ENCODE measurements at places on chromosomes 12 and 14. TPM values are rescaled to one million over a fixed set of nuclear protein-coding genes. Genes with fewer than 3 reads are reported as not detected.

Gene CMKLR1
- polyA plus RNA-seq = 0.10 TPM

Gene ING4
- 61.0 TPM for polyA plus RNA-seq

Gene LMNTD1
- 0.76 TPM for polyA plus RNA-seq

Gene TRPV4
- polyA plus RNA-seq = 13.4 TPM

Gene CREBL2
- 25.6 TPM for polyA plus RNA-seq

Gene B3GNT4
- polyA plus RNA-seq = not detected

Gene CPNE6
- polyA plus RNA-seq = not detected

Gene TMEM132C
- not detected for polyA plus RNA-seq

Gene NRIP2
- polyA plus RNA-seq = not detected

Gene COX8C
- not detected for polyA plus RNA-seq

Gene RNU4-1
- polyA plus RNA-seq = not detected

Gene SIX1
- polyA plus RNA-seq = 3.2 TPM

Gene HCAR2
- not detected for polyA plus RNA-seq

GRCh38 chr14:104157016-104157928 is 18.9 kb downstream of the KIF26A start:
- no peak for DNase-seq

GRCh38 chr12:12007001-12007712 is 63.6 kb upstream of the BCL2L14 start:
- DNase-seq = no peak

DNA sequence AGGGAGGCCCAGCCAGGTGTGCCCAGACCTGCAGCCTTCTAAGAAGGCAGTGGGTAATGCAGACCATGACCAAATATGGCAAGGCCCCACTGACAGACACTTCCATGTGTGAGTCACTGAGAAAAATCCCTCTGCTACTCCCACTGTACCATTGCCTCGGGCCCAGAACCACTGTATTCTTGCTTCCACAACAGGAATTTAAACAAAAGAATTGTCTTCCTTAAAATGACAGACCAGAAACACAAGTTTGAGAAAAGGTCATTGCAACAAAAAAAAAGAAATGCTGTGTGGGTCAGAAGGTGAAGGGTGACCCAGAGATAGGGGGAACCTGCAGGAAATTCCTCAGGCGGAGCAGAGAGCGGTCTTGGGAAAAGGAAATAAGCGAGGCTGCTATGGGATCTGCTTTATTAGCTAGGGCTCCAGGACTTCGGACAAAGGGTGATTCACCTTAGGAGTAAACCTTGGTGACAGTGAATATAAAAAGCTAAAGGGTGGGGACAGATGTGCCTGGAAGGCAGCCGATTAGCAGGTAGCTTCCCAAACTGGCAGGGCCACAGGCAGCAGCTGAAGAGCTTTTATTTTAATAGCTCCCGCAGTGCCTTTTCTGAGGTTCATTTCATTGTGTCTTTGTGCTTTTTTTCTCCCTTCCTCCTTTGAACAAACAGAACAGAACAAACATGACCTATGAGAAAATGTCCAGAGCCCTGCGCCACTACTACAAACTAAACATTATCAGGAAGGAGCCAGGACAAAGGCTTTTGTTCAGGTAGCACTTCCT is 185.3 kb upstream of the BCL2L14 start:
- peak; percentile 23 for DNase-seq

DNA sequence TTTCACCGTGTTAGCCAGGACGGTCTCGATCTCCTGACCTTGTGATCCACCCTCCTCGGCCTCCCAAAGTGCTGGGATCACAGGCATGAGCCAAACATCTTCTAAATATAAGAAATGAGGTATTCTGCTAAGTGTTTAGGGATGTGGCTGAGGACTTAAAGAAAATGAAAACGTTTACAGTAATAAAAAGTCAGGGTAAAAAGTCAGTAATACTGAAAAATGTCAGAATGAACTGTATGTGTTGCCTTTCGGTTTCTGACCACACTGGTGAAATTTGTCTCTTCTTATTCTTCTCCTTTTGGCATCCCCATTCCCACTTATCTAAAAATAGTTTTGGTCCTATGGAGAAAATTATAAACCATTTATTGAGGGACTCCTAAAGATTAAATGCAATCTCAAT is 20.5 kb downstream of the TMEM116 start:
- no peak for DNase-seq

GRCh38 chr14:89029961-89030694 is 205.7 kb downstream of the TTC8 start:
- no peak for DNase-seq

DNA sequence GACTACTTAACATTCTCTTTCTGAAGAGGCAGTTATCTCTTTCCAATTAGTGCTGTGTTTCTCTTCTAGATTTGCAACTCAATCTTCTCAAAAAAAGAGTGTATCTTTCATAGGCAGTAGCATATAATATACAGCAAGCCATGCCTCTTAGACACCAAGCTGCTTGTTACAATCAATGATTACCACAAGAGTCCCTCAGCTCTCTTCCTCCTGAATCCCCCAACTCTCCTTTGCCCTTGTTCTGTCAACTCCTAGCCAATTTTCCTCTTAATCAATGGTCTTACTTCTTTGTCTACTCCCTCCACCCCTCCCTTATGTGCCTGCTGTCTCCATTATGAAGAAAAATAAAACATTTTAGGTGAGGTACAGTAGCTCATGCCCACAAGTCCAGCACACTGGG is 2.6 kb downstream of the TMTC1 start:
- DNase-seq = no peak

- DNase-seq = no peak
Observed at GRCh38 chr14:92986254-92987147, 63.6 kb downstream of the CHGA start.

- DNase-seq = no peak
Observed at GRCh38 chr12:69343885-69344612, 4.1 kb upstream of the LYZ start.

DNA sequence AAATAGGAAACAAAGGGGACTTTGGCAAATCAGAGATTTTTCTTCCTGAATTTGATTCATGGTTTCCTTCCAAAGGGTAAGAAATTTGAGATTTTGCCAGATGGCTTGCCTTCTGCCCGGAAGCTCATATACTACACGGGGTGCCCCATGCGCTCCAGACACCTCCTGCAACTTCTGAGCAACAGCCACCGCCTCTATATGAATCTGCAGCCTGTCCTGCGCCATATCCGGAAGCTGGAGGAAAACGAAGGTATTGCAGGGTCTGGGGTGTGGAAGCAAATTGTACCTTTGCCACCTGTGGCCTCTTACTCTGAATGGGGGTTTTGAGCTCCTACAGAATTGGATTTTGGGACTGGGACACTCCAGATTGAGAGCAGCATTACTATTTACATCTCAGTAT is 63.5 kb downstream of the FRMD6 start:
- no peak for DNase-seq

GRCh38 chr14:52473557-52473956 is 78.7 kb downstream of the TXNDC16 start:
- DNase-seq = no peak

- no peak for DNase-seq
Observed at GRCh38 chr14:102164965-102165364, 25.3 kb downstream of the WDR20 start.

DNA sequence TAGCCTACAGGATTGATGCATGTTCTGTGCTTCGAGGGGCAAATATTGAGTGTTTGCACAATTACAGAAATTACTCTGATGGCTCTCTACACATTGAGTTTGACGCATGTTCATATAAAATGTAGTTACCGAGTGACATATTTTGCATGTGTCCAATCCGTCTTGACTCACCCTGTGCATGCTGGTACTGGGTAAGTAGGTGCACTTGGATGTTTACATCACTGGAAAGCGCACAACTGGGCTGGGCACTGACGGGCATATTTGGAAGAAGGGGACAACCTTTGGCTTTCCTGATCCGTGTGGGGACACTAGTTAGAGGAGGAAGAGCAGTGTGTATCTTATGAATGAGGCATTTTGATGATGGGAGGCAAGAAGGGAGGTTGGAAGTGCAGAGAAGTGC is 4.9 kb upstream of the KRT6A start:
- no peak for DNase-seq

DNA sequence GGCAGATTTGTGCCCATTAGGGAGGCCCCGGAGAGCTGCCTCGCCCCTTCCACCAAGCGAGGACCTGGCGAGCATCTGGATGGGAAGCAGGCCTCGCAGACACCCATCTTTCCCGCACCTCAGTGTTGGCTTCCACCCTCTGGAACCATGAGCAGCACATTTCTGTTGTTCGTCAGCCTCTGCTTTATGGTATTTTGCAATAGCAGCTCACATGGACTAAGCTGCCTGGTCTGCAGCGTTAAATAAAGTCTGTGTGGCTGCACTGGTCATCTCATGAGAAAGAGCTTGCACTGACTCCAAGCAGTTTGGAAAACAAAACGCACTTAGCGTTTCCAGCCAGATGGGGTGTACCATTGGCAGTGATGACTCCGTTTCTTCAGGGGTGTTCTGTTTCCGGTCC is 75.8 kb downstream of the GLT1D1 start:
- no peak for DNase-seq

- no peak for DNase-seq
Observed at GRCh38 chr14:25017562-25017961, 32.4 kb downstream of the STXBP6 start.

GRCh38 chr14:101780390-101780789 is 18.9 kb downstream of the PPP2R5C start:
- no peak for DNase-seq

DNA sequence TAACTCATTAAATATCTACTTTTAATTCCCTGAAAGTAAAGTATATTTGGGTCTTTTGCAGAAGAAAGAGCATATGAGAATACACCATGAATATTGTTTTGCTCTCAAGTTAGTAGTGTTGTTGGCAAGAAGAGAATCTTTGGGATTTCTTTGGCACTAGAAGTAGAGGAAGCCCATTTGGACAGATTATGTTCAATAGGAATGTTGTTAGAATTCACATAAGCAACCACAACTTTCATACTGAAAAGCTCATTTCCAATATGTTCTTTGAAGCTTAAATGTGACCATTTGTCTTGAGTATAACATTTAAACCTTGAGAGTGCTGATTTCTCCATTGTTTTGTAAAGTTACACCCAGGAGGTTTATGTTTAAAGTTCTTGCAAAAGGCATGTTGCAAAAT is 37.6 kb downstream of the PLEKHG7 start:
- DNase-seq = no peak

DNA sequence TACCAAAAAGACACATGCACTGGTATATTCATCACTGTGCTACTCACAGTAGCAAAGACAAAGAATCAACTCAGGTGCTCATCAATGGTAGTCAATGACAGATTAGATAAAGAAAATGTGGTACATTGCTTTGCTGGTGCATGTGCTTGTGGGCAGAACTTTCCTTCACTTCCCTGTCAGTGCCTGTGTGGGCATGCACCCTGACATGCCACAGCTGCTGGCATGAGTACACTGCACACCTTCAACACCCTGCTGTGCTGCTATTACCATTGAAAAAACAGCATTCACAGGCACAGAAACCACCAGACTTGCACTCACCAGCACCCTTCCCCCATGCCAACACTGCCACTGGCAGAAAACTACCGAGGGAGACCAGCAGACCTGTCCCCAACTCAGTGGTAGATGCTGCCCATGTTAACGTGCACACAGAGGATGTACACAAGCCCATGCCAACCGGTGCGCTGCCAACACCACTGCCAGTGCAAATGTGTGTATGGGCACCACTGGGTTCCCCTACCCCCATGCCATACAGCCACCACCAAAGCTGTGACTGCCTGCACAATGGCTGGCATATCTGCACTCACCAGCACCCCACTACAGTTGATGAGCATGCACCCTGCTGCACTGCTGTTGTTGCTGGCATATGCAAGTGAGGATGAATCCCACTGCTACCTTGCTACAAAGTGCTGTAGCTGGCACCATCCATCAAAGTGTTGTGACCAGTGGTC is 57.4 kb downstream of the APOBEC1 start:
- no peak for DNase-seq

- no peak for DNase-seq
Observed at GRCh38 chr12:95513599-95513998, 37.7 kb downstream of the USP44 start.

DNA sequence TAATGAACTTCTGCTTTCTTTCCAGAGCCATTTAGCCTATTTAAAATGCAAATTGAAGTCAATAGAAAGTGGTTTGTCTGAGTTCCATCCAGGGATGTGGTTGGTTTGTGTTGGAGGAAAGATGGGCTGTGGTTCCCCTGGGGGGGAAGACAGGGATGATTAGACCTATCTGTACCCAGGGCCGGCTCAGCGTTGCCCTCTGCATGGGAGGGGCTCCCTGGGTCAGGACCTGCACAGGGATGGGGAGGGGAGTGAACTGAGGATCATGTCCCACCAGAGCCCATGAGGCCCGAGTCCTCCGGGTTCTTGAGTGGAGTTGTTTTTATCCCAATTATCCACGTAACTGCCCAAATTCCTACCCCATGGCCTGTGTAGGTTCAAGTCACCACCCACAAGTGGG is 76.9 kb upstream of the SFSWAP start:
- DNase-seq = no peak

DNA sequence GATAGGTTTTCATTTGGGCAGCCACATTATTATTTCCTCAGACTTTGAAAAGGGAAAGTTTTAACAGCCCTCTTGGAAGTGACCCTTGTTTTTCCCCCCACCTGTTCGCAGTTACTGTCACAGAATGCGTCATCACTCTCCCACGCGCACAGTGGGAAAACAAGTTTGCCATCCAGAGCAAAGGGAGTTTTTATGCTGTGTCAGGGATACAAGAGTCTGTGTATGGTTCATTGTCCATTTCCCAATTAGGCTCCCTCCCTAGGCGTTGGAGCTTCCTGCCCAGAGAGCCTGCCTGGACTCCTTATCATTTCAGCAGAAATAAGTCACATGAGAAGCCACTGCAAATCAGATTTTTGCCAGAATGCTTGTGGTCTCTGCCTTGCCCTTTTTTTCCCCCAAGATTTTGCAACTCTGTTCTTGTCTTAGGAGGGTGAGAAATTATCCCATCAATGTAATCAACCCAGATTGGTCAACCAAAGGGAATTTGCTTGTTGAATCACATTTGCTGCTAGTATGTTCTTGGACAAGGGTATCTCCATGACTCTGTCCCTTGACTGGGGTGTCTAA is 104.1 kb downstream of the IGF1 start:
- no peak for DNase-seq

GRCh38 chr14:102728501-102728900 is 48.7 kb upstream of the TRAF3 start:
- DNase-seq = no peak

DNA sequence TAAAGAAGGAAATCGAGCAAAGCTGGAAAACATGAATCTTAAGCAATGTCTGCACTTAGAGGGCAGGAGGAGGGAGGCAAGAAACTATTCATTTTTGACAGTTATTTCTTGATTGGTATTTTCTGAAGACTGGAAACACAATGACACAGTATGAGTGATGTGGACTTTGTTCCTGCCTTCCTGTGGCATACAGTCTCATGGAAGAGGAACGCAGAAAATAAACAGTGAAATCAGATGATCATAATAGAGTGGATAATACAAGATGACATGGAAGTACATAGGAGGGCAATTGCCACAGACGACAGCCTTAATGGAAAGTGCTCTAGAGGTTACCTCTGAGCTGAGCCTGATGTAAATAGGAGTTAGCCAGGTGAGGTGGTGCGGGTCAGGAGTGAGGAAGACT is 140.4 kb upstream of the MAX start:
- no peak for DNase-seq

GRCh38 chr12:121981456-121981855 is 40.2 kb upstream of the BCL7A start:
- DNase-seq = no peak

GRCh38 chr12:68667896-68668295 is 18.9 kb upstream of the NUP107 start:
- DNase-seq = no peak

GRCh38 chr12:1398673-1399072 is 195.7 kb downstream of the FBXL14 start:
- peak; percentile 7 for DNase-seq

Data from BJ (cell line).